ENCODE measurements at places on chromosomes 2 and 18.

GRCh38 chr2:113351375-113352355 is 72.9 kb upstream of the PAX8 start:
- no peak for DNase-seq

DNA sequence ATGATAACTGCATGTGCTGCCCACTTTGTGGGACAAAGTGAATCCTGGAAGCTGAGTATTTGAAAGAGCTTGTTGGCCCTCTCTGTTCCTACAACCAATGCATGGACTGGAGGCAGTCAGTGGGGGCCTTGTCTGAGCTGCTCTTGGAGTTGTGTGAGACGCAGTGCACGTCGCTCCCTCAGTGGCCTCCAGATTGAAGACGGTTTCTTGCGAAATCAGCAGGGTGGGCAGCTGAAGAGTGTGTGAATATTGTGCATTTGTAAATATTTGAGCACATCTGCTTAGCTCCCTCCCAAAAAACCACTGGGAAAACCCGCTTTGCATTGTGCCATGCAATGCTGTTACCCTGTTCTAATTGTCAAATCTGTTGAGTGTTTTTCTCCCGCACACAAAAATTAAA is 782.8 kb downstream of the PLCL1 start:
- no peak for DNase-seq

DNA sequence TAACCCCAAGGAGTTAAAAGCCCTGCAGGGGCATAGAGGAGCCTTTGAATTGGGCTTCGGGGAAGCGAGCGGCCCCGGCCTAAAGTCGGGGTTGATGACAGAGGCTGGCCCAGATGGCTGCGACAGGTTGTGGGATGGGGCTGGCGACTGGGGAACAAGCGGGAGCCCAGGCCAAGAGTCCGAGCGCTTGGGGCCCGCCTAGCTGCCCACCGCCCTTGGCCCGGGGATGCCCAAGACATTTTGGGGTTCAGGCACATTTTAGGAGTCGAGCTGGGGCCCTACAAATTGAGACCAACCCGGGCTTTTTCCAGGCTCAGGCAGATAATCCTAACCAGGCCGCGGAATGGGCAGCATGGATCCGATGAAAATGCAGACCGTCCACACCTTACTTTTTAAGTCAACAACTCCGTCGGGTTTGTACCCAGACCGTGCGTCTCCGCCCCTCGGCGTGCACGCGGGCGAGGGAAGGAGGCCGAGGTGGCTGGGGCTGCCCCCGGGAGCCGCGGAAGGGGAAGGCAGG is 507 bp downstream of the RTKN start:
- no peak for DNase-seq

- DNase-seq: no peak
Measured at GRCh38 chr2:206045251-206045650, 40.7 kb downstream of the INO80D start.

GRCh38 chr2:208047840-208048239 is 22.5 kb upstream of the PLEKHM3 start:
- DNase-seq: no peak

DNA sequence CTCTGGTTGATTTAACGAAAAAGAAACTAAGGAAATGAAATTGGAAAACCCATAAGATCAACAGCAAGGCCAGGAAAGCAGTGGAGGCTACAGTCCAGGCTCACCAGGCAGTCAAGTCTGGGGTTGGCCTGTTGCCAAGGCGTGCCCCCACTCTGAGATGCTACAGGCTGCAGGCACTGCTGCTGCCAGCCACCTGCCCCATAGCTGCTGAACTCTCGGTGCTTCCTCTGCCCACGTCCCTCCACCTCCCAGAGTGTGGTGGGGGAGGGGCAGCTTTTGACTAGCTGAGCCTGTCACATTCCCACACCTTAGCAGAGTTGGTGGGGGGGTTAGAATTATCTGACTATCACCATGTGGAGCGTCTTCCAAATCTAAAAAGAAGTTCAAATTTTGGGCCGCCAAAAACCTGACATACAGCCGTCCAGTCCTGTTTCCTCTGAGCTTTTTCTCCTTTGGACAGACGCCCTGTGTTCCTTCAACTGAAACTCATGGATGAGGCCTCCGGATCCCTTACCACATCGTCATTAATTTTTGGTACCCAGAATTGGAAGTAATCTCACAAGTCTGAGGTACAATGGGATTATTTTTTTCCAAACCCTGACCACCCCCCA is 3.9 kb upstream of the SH3RF3 start:
- no peak for DNase-seq

DNA sequence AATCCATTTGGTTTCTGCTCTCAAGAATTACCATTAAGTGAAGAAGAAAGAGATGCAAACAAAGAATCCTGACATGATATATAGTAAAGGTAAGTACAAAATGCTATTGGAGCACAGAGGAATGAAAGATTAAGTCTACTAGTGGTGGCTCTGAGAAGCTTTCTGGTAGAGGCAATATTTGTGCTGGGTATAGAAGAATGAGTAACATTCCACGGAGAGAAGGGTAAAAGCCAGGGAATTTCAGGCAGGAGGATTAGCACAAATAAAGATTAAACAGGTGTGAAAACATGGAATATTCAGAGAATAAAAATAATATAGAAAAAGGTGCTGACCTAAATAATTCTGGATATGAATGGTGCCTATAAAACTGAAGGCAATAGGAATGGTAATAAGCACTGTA is 31.8 kb downstream of the METTL8 start:
- no peak for DNase-seq

- no peak for DNase-seq
Measured at GRCh38 chr2:590214-591175, 86.7 kb downstream of the TMEM18 start.

- no peak for DNase-seq
Measured at GRCh38 chr2:63486861-63487290, 101.4 kb downstream of the WDPCP start.

GRCh38 chr2:183079139-183079775 is 710 bp downstream of the DUSP19 start:
- no peak for DNase-seq

DNA sequence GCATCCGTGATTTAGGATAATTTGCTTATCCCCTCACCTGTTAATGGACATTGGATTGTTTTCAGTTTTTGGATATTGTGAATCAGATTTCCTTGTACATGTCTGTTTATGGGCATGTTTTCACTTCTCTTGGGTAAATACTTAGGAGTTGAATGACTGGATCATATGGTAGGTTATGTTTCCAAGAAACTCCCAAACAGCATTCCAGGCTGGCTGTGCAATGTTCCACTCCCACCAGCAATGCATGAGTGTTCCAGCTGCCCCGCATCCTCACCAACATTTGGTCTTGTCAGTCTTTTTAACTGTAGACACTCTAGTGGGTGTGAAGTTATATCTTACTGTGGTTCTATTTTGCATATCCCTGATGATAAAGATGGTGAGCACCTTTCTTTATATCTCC is 8.9 kb upstream of the LRRFIP1 start:
- no peak for DNase-seq

- peak; percentile 7 for DNase-seq
Measured at GRCh38 chr2:23532391-23533337, 147.7 kb downstream of the KLHL29 start.

DNA sequence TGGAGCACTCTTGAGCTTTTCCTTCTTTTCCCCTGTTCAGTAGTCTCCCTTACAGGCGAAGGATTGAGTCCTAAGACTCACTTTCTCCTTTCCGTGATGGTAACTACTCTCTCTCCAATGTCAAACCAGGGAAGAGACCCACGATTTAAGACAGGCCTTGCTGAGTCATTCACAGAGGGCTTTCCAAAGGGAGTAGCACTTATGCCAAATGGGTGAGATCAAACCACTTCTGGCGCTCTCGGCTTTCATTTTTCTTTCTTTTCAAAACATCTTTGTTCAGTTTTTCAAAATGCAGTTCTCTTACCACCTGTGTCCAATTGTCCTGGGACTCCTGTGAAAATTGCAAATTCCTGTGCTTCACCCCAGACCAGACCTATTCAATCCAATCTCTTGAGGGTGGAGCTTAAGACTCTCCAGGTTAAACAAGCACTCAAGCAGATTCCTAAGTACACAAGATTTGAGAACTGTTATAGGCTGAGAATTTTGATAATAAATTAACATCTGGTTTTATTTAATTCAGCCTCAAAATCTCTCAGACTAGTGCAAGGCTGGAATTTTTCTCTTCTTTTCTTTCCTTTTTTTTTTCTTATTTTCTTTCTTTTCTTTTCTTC is 14.4 kb upstream of the MRPL19 start:
- no peak for DNase-seq

GRCh38 chr2:120879431-120880295 is 144.0 kb downstream of the GLI2 start:
- no peak for DNase-seq

GRCh38 chr2:66534461-66534860 is 99.5 kb downstream of the MEIS1 start:
- DNase-seq: no peak

GRCh38 chr2:222440673-222441422 is 16.5 kb downstream of the SGPP2 start:
- no peak for DNase-seq

DNA sequence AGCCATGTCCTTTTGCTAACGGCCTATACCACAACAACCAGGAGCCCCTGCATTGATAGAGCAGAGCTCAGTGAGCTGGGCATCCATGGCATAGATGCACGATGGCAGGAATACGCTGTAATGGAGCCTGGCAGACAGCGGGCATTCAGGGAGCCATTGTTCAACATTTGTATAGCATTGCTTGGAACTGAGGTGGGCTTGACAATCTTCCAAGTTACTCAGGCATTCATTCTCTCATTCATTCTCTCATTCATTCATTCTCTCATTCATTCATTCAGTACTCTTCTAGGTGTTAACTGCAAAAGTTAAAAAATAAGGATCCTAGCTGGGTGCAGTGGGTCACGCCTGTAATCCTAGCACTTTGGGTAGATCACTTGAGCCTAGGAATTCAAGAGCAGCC is 62.7 kb downstream of the MYOM1 start:
- DNase-seq: no peak

DNA sequence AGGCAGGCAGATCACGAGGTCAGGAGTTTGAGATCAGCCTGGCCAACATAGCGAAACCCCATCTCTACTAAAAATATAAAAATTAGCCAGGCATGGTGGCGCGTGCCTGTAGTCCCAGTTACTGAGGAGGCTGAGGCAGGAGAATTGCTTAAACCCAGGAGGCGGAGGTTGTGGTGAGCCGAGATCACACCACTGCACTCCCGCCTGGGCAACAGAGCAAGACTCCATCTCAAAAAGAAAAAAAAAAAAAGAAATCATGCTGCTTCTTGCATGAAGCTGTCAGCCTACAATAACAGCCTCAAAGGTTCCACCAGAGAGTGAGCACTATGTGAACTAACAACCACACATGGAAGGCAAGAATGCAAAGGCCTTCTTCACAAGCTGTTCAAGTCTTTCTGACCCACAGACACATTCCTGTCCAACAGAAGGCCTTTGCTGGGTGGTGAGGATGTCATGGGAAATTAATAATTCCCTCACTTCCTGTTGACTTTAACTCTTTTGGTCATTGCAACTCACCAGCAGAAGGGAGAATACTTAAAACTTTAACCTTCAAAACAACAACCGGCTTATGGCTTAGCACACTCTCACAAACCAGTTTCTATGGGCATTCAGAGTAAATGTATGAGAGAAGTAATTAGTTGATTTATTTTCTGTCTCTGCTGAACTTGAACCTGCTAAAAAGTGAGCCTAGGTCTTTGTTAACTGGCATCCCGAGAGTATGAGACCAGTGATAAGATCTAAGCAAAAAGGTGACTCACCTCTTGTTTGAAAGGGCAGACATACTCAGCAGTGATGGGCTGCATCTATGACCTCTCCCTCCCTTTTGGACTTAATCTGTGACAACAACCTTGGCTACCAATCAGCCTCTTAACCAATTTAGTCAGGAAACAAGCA is 11.8 kb downstream of the PLEKHM3 start:
- no peak for DNase-seq

DNA sequence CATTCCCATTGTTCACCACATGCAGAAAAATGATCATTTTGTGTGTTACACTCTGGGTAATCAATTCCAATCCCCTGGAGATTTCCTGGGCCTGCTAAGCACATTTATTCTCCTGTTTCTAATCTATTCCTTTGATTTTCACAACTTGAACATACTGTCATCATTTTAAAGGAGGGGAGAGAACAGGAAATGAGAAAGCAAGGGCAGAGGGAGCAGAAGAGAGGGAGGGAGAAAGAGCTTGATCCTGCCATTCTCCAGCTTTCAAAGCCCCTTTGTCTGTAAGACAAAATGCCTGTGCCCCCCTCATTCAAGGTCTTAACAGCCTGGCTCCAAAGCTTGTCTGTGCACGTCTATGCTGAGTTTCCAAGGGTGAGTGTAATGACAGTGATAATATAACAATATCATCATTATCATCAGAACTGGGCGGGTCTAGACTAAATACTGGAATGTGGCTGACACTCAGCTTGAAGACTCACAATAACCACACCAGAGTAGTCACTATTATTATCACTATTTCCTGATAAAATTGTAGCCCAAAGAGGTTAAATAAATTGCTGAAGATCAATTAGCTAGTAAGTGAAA is 164.4 kb upstream of the KLHL29 start:
- DNase-seq: no peak

- no peak for DNase-seq
Measured at GRCh38 chr2:109269706-109270504, 140.9 kb downstream of the SH3RF3 start.

- DNase-seq: no peak
Measured at GRCh38 chr2:27763907-27764267, 7.6 kb upstream of the MRPL33 start.

GRCh38 chr2:173432049-173432754 is 77.5 kb downstream of the CDCA7 start:
- no peak for DNase-seq

GRCh38 chr2:40369267-40370006 is 82.5 kb downstream of the SLC8A1 start:
- no peak for DNase-seq

GRCh38 chr18:22254088-22254487 is 84.7 kb downstream of the GATA6 start:
- DNase-seq: no peak
